Breast epithelium (tissue), 4 donors: ENCODE measurements at places on chromosomes 16 and 17. TPM values are rescaled to one million over a fixed set of nuclear protein-coding genes. Genes with fewer than 3 reads are reported as not detected.

GRCh38 chr17:77829843-77830799 is 128.4 kb upstream of the TNRC6C start:
- no peak overlapping the region for H3K4me3 ChIP-seq
- no peaks in the 10 kb centered on the region for H3K36me3 ChIP-seq
- no peaks in the 10 kb centered on the region for H3K4me1 ChIP-seq
- DNase-seq = peak; percentile 32
- peak overlapping the region; percentile 83 for H3K27ac ChIP-seq
- H3K27me3 ChIP-seq = no peaks in the 10 kb centered on the region

GRCh38 chr17:34853924-34854323 is 107.3 kb downstream of the CCT6B start:
- DNase-seq = no peak
- H3K4me3 ChIP-seq = no peak overlapping the region
- H3K36me3 ChIP-seq = no peaks in the 10 kb centered on the region
- H3K4me1 ChIP-seq = no peaks in the 10 kb centered on the region

Gene NUDT7
- total RNA-seq = 12.3 TPM

DNA sequence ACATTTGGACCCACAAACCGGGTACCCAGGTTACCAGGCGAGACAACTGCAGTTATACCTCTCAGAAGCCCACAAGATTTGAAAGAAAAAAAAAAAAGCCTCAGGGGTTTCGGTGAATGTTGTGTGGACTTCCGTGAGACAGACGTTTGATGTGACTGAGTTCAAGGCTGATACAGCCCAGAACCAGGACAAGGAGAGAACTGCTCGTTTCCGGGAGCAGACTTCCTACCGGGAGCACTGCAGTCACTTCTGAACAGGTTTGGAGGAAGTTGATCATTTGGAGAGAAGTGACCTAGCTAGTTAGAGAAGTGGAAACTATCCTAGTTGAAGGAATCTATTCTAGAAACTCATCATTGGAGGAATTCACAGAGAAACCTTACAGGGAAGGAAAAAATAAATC is 847 bp downstream of the CKLF start:
- DNase-seq = no peak
- no peaks in the 10 kb centered on the region for H3K36me3 ChIP-seq
- peak overlapping the region; percentile 75 for H3K4me3 ChIP-seq
- H3K27me3 ChIP-seq = no peaks in the 10 kb centered on the region

DNA sequence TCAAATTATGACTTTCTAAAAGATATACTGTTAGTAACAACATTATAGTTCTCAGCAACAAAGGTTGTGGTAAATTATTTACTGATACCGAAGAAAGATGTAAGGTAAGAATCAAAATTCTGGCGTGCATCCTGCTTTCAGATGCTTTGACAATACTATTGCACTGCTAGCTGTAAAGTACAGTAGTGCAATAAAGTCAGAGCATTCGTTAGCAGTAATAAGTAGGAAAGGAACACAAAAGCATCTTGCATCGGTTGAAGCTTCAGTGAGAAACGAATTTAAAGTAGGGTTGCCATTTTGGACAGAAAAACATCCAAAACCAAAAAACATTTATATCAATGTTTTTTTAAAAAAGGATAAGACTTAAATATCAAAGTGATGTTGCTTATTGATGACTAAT is 4.0 kb downstream of the SKA2 start:
- no peaks in the 10 kb centered on the region for H3K27me3 ChIP-seq
- no peaks in the 10 kb centered on the region for H3K36me3 ChIP-seq
- H3K4me1 ChIP-seq = no peaks in the 10 kb centered on the region
- no peak overlapping the region for H3K4me3 ChIP-seq

Gene EVPLL
- 0.73 TPM for total RNA-seq
